ENCODE measurements at places on chromosomes 1 and 21.

DNA sequence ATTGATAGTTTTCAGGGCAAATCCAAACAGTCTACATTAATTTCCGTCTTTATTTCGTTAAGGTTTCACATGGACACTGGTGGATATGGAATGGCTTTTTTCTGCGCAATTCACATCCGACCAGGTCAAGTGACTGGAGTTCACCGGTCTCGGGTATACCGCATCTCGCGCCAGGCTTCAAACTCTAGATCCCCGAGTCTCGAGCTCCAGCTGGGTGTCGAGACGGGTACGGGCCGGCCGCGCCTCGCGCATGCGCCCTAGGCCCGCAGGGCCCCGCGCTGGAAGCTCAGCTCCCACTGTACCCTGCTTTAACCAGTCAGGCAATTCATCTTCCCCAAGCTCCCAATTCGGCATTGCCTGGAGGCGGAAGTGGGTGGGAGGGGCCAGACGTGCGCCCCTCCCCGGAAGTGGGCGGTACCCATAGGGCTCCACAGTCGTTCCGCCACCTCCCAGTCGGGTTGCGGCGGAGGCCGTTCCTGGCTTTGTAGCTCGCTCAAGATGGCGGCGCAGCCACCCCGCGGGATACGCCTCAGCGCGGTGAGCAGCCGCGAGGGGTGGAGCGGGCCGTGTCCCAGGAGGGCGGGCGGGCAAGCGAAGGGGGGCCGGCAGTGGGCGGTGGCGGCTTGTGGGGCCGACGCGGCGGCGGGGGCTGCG lies at the start of gene MORC3:
Gene MORC3, plus strand, starts transcription at position 431 of the 654 bp plus-strand sequence. Its CDS starts 68 bp downstream, at position 499.
- DNase-seq: peak; percentile 97

DNA sequence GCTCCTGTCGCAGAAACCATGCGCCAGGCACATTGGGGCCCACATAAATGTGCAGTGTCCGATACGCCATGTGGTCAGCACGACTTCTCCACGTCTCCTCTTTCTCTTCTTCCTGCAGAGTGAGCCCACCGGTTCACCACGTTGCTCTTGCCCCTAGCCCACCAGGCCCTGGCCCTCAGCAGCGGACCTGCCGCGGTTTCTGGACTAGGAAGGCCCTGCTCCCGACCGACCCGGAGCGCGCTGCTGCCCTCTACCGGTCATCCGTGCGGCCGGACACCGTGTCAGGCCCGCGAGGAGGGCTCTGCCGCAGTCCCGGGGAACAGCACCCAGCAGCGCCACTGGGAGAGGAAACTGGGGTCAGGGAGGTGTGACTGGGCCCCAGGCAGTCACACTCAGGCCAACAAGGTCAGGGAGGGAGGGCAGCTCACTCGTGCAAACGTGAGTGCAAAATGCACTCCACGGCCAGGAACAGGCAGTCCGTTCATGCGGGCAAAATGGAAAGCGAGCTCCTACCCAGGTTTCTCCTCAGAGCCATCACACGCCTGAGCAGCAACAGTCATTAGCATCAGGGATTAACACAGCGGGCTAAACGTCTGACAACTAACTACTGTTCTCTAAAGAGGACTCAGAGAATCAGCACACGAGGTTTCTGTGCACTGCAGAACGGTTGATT lies 13.7 kb downstream of the TLR5 start:
- DNase-seq: no peak

- no peak for DNase-seq
These were observed 19.6 kb downstream of the CCSAP start for GRCh38 chr1:229323201-229323600.

GRCh38 chr1:113677250-113678158 lies 81.8 kb downstream of the PHTF1 start:
- DNase-seq: peak; percentile 50

- no peak for DNase-seq
These were observed 112.5 kb downstream of the PGBD5 start for GRCh38 chr1:230313453-230314141.

- no peak for DNase-seq
These were observed 1.2 kb upstream of the C1orf198 start for GRCh38 chr1:230869500-230869899.

DNA sequence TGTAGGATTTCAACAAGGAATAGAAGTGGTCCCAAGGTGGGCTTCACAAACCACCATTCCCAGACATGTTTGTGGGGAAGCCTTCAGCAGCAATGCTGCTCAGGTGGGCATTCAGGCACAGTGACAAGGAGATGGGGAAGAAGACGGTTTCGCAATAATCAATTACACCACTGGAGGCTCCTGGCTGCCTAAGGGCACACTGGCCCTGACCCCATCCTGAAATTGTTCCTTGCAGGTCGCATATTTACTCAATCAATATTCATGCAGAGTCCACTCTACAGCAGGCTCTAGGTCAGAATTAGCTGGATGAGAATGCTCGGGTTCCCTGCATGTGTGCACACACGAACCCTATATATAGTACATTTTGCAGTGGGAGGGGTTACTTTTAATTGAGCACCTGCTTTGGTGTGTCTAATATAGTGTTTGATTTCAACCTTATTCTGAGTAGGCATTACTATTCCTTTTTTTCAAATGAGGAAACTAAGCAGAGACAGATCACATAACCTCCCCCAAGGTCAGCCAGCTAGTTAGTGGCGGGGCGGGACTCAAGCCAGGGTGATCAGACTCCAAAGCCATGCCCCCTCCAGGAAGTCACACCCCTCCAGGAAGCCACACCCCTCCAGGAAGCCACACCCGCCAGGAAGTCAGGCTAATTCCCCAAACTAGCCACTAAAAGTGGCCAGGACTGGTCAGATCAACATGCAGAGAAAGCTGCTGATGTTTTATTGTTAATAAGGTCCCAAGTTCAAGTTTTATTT lies 106.5 kb downstream of the HLCS start:
- no peak for DNase-seq

- no peak for DNase-seq
These were observed 172.9 kb downstream of the SDCCAG8 start for GRCh38 chr1:243428617-243429342.

GRCh38 chr1:223364685-223365382 lies 858 bp upstream of the SUSD4 start:
- peak; percentile 4 for DNase-seq

DNA sequence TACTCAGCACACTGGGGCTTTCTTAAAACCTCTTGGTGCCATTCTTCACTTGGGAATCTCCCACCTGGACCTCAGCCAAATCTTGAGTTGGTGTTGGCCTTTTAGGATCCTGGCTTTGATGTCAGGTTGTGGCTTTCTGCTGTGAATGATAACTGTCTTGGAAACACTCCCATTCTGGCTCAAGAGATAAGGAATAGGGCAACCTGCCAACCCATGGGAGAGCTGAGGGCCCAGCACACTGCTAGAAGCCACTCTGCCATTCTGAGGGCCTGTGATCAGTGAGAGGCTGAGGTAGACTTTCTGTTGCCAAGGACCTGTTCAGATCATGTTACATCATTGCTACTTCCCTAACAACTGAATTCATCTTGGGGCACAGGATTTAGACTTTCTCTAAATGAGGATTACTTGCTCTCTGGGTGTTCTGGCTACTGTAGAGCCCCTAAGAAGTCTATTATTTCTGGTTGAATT lies 45.8 kb downstream of the TTC39A start:
- DNase-seq: peak; percentile 90

DNA sequence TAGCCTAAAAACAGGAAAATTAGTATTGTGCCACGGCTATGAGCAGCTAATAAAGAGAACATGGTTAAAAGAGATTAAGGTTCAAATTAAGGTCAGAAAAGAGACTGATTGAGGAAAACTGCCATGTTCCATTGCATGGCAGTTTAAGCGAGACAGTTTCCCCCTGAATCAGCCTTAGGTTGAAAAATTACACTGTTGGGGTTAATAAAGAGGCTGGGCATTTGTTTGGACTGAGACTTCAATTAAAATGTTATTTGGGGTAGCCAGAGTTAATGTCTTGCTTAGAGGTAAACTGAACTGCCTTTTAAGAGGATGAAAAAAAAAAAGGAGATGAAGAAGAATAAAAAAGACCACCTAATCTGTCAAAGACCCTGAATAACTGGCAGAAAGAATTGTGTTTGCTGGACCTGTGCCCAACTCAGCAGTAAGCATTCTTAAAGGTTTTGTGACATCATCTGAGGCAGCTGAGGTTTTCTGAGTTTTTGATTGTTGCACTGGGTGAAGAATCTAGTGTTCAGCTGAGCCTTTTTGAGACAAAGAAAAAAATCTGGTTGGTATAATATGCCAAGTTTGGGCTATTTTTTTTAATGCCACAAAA lies 17.7 kb upstream of the PROX1 start:
- no peak for DNase-seq

DNA sequence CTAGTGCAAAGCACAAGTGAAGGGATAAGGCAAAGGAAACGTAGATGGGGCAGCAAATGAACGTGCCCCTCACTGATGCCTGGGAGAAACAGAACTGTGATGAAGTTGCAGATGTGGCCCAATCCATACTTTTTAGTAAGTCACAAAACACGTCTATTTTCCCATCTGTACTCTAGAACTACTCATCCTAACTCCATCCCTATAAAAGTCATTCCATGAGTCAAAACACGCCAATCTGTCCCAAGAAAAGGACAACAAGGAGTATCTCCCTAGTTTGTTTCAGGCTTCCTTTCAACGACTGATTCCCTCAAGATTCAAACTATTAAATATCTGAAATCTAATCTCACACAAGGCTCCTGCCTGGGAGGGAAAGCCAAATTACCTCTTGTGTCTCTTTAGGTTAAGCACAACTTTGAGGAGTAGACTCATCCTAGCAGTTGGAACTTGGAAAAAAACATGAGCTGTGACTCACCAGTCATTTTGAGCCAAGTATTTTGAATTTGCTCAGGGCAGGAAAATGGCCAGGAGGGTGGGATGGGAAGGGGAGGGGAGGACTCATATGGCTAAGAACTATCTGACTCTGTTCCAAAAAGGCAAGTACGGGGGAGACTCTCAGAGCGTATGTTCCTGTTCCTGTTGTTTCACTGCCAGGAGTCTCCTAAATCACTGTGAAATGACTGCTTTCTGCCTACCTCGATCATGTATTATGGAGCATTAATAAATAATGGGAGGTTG lies 214.5 kb upstream of the CAMK1G start:
- no peak for DNase-seq

DNA sequence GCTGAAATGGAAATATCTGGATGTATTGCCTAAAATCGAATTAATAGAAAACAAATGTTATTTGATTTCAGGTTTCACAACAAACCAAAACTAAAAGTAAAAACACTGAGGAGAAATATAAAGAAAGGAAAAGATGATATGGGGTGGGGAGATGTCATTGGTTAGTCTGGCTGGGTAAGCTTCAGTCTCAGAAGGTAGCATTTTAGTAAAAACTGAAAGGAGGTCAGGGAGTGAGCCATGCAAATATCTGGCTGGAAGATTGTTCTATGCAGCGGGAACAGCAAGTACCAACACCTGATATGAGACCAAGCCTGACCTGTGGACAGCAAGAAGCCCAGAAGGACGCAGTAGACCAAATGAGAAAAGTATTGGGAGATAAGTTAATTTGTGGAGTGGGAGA lies 264.6 kb downstream of the LRRC40 start:
- no peak for DNase-seq

- no peak for DNase-seq
These were observed 5.4 kb upstream of the NTNG1 start for GRCh38 chr1:107135463-107135862.

DNA sequence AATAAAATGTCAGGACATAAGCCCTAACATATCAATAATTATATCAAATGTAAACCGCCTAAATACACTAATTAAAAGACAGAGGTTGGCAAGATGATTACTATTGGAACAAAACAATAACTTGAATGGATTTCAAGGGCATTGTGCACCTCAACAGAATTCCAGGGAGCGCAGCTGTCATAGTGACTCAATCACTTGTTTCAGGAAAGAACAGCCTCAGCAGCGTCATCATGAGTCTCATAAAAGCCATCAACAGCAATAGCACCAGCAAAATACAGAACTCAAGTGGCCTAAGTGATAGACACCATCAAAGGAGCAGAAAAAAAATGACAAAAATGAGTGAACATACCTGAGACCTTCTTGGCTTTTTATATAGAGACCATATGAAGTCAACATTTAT lies 632.7 kb upstream of the NR5A2 start:
- DNase-seq: no peak

- DNase-seq: no peak
These were observed 96.0 kb upstream of the USP24 start for GRCh38 chr1:55311057-55311641.

DNA sequence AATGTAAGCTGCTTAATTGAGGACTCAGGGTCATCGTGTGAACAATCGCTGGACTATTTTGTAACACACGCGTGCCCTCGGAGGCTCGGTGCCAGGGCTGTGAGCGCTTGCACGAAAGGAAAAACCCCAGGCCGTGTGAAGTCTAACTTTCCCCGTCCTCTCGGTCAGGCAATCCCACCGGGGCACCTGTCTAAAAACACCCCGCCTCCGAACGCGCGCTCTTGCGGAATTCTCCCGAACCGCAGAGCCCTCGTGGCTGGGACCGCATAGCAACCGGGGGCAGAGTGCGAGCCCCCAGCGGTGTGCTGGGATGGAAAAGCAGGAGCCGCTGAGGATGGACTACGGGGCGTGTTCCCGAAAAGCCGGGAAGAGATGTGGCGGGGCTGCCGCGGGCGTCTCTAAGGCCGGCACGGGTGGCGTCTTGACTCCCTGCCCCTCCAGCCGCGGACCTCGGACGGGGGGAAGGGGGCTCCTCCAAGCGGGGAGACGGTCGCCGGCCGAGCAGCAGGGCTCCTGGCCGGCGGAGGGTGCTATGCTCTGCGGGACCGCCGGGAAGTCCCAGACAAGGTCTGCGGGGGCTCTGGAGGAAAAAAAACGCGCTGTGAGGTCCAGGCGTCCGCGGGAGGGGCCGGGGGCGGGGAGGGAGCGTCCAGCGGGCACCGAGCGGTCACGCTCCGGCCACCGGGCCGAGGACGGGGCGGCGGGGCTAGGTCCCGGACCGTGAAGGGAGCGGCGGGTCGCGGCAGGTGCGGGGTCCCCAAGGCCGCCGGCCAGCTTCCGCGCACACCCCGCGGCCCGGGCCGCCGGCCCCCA lies 936 bp downstream of the ZBTB21 start:
- DNase-seq: no peak

GRCh38 chr1:194658090-194658439 lies 1471.7 kb upstream of the B3GALT2 start:
- no peak for DNase-seq

- no peak for DNase-seq
These were observed 17.1 kb upstream of the A3GALT2 start for GRCh38 chr1:33338048-33338439.

DNA sequence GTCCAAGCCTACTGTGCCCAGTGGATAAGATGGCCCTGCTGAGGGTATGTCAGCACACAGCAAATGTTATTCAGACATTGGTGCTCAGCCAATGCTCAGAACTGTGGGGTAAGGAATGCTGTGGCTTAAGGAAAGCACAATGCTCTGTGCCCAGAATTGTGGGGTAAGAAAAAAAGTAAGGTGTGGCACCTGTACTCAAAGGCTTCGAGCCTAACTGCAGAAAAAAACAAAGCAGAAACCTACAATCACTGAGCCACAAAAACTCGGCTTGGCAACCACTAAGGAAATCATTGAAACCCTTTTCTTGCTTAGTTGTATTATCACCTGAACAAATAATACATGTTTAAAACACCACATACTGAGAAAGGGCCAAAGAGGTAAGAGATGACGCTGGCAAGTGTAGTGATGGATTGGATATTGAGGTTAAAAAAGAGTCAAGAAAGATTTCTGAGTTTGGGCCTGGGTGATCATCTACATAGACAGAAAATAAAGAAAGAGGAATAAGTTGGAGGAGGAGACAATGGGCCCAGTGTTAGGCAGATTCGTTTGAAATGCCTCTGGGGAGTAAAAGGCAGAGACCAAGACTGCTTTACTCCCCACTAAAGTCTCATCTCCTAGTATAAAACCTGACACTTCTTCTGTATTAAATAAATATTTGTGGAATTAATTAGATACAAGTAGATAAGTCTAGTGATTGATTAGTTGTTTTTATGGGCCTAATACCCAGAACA lies 25.9 kb upstream of the ATP1A1 start:
- no peak for DNase-seq

GRCh38 chr1:108813326-108813725 lies 43.6 kb downstream of the AKNAD1 start:
- DNase-seq: no peak
